ENCODE measurements at places on chromosomes 7 and 10.

DNA sequence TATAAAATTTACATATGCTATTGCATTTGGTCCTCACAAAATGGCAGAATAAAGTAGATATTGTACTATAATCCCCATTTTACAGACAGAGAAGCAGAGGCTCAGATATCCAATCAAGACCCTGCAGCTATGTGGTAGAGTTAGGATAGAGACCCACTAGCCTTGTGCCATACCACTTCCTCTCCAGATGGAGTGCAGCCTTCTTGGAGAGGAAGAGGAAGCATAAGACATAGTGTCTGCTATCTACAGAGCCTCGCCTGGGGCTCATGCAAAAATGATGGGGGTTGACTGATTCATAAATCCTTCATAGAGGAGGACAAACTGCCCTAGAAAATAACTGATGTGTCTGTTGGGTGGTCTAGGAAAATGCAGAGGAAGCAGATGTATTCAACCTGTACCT is 447.3 kb downstream of the KCNMA1 start:
- no peak for DNase-seq

DNA sequence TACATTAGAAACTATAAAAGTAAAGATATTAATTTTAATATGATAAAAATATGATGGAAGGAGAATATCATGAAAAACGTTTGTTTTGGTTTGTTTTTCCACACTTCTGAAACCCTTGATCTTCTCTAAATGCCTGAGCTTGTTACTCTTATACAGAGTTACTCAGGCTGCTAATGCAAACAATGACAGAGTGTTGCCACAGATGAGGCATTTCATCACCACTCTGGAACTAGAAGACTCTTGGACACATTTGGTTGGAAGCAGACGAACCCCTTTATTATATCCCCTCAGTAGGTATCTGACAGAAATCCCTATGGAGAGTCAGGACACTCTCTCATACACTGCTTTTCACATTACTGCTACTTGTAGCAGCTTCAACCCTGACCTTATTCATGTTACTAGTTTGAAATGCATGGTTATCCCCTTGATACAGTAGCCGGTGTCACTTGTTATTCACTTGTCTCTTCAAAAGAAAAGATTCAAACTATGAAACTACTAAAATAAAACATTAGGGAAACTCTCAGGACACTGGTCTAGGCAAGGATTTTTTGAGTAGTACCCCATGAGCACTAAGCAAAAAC is 66.9 kb downstream of the SEMA3C start:
- DNase-seq = no peak

DNA sequence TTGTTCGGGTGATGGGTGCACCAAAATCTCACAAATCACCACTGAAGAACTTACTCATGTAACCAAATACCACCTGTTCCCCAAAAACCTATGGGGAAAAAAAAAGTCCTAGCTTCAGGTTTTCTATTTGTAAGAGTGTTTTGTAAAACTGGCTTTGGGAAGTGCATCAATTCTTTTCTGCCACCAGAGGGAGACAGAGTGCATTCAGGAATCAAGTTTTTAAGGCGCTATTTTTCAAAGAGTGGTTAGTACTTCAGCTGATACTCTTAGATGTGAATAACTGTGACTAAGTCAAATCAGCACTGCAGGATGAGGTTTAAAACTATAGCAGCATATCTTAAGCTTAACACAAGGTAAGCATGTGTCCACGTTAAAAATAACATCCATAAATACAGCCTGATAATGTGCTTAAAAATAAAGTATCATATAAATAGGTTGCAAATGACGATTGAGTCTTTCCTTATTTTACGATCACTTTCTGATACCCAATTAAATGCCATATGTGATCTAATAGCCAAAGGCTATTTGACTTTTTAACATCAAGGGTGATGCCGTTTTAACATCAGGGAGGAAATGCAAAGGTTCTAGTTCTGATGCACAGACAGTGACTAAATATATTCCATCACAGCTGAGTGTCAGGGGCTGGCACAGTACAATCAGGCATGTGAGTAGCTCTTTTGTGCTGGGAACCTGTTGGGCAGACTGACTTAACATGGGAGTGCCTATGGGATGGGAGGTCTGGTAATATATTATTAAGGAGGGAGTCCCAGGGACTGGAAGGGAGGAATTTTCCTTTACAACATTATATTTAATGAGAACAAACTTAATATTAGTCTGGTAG is 10.6 kb upstream of the LYZL2 start:
- no peak for DNase-seq

GRCh38 chr7:99551334-99551733 is 580 bp downstream of the FAM200A start:
- DNase-seq = no peak

- DNase-seq = no peak
Observed at GRCh38 chr10:77835669-77836086, 90.9 kb downstream of the DLG5 start.

- no peak for DNase-seq
Observed at GRCh38 chr7:133339772-133340171, 86.9 kb downstream of the EXOC4 start.

DNA sequence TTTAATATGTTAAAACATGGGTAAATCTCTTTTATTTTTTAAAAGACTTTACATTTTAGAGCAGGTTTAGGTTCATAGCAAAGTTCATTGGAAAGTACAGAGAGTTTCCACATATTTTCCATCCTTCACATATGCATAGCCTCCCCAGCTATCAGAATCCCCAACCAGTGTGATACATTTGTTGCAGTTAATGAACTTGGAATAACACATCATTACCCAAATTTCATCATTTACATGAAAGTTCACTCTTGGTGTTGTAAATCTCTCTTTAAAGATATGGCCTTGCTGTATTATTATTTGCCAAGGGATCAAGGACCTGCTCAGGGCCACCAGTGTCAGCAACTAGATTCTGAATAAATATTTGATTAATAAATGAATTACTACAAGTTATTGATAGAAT is 263.4 kb downstream of the CDK14 start:
- DNase-seq = no peak

- DNase-seq = no peak
Observed at GRCh38 chr10:16965344-16965616, 148.1 kb upstream of the RSU1 start.

- no peak for DNase-seq
Observed at GRCh38 chr7:42747044-42747443, 164.8 kb downstream of the C7orf25 start.

- DNase-seq = no peak
Observed at GRCh38 chr7:133056370-133057238, 25.3 kb downstream of the CHCHD3 start.

GRCh38 chr10:52466464-52466863 is 152.4 kb downstream of the DKK1 start:
- no peak for DNase-seq

GRCh38 chr10:120493411-120494312 is 36.6 kb downstream of the PLPP4 start:
- DNase-seq = no peak

GRCh38 chr7:2472739-2473138 is 3.5 kb downstream of the GRIFIN start:
- DNase-seq = no peak

- no peak for DNase-seq
Observed at GRCh38 chr7:23191022-23191421, 9.2 kb downstream of the NUP42 start.

DNA sequence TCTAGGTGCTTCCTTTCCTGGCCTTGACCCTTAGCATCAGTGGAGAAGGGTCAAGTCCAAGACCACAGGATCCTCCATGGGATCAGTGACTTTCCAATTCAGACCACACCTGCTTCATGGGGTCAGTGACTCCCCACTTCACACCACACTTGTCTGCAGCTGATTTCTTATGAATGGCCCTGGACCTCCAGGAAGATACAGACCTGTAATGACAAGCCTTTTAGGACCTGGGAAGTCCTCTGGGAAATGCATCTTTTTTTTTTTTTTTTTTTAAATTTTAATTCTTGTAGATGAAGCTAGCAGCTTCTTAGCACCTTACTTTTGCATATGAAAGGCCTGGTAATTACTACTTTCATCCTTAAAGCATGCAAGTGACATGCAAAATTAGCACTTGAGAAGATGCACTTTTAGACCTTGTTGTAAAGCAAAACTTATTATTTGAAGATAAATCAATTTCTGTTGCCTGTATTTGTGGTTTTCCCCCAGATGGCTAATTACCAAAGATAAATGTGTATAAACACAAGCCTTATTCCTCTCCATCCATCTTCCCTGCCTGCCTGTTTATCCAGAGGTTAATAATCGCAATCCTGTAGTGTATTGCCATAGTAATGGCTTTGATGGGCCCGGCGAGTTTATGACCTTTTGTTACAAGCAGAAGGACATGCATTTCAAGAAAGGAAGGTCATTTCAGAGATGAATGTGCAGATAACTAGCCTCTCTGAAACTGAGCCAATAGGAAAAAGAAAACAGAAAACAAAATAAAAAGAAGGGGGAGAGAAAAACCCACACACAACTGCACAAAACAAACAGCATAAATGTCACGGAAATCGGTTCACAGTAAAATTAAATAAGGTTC is 1018.7 kb downstream of the TYW1 start:
- no peak for DNase-seq

DNA sequence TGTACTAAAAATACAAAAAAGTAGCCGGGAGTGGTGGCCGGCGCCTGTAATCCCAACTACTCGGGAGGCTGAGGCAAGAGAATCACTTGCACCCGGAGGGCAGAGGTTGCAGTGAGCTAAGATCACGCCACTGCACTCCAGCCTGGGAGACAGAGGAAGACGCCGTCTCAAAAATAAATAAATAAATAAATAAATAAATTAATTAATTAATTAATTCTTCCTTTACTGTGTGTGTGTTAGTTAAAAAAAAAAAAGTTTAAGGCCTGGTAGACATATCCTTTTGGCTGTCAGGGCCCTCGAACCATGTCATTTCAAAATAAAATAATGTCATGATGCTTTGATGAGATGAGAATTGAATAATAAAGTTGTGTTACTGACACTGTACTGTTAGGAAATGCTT is 81.3 kb downstream of the ZNF467 start:
- DNase-seq = no peak

DNA sequence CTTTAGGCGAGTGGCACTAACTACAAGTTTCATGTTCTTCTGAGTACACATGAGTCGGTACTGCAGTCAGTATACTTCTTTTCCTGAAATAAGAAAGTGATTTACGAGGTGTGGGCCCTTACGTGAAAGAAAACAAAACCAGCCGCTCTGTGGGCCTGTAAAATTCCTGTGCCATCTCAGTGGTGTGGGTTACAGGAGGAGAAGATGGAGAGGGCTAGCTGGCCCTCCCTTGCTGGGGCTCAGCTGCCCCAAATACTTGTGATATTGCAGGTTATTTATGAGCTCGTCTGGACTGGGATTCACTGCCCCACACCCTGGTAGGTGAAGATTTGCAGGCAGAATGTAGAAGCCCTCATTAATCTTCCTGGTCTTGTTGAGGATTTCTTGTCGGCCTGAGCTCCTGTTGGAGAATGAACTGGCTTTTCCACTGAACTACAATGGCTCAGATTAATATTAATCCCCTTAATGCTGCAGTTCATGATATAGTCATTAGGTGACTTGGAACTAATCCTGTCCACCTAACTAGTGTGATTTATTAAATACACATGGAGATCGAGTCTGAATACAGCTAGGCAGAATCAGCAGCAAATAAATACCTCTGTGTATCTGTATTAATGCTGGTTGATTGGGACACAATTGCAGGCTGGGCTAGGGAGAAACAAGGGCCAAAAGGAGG is 68.0 kb downstream of the GBF1 start:
- DNase-seq = no peak

GRCh38 chr7:99739699-99740572 is 4.9 kb upstream of the CYP3A7 start:
- no peak for DNase-seq

DNA sequence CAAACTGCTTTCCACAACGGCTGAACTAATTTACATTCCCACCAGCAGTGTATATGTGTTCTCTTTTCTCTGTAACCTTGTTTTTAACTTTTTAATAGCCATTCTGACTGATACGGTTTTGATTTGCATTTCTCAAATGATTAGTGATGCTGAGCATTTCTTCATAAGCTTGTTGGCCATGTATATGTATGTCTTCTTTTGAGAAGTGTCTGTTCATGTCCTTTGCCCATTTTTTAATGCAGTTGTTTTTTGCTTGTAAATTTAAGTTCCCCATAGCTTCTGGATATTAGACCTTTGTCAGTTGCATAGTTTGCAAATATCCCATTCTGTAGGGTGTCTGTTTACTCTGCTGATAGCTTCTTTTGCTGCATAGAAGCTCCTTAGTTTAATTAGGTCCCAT is 6.1 kb downstream of the ZNF786 start:
- no peak for DNase-seq

GRCh38 chr10:94427166-94427565 is 24.8 kb downstream of the TBC1D12 start:
- no peak for DNase-seq

GRCh38 chr7:2011266-2012043 is 221.3 kb downstream of the MAD1L1 start:
- DNase-seq = no peak

GRCh38 chr7:158778471-158778870 is 50.8 kb downstream of the ESYT2 start:
- peak; percentile 42 for DNase-seq

- no peak for DNase-seq
Observed at GRCh38 chr7:150569245-150569955, 2.2 kb downstream of the GIMAP4 start.

DNA sequence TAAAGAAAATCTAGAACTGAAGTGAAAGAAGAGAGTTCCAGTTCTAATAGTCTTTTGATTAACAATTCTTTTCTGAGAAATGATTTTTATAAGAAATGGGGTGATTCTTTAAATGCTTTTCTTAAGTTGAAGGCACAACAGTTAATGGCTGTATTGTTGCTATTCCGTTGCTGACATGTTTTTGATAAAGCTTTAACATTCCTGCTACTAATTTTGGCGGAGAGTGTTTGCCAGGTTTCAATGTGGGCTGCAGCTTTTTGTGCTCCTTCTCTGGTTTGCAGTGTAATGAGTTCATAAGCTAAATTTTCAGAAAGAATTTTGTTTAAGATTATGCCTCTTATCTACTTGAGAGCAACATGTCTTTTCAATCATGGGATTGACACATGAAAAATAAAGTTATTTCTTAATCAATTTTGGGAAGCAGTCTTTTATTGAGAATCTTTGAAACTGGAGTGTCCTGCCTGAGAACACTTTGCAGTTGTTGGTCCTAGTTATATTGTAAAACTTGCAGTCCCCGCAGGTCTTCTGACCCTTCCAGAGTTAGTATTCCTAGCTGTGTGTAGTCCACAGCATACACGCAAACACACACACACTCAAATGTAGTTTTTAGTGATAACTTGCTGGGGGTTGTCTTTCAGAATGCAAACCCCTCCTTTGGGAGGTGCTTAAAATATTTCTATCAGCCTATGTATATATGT is 56.7 kb downstream of the COL17A1 start:
- DNase-seq = no peak

DNA sequence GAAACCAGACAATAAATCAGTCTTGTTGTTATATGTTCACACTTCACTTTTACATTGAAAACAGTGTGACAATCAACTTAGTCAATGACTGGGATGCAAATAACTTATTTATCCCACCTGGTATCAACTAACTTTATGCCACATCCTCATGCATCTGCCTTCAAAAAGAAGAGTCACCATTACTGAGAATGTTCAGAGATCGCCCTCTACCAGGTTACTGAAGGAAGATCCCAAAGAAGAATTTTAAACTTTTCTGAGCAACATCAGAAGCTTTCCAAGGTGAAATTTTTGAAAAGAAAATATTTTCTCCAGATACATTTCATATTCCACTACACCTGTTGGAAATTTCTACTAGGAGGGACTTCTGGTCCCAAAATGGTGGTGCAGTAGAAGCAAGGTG is 359.5 kb downstream of the PTPRN2 start:
- DNase-seq = no peak

- no peak for DNase-seq
Observed at GRCh38 chr10:86699991-86700840, 31.9 kb downstream of the LDB3 start.
